ENCODE measurements at places on chromosomes 7 and 10.

DNA sequence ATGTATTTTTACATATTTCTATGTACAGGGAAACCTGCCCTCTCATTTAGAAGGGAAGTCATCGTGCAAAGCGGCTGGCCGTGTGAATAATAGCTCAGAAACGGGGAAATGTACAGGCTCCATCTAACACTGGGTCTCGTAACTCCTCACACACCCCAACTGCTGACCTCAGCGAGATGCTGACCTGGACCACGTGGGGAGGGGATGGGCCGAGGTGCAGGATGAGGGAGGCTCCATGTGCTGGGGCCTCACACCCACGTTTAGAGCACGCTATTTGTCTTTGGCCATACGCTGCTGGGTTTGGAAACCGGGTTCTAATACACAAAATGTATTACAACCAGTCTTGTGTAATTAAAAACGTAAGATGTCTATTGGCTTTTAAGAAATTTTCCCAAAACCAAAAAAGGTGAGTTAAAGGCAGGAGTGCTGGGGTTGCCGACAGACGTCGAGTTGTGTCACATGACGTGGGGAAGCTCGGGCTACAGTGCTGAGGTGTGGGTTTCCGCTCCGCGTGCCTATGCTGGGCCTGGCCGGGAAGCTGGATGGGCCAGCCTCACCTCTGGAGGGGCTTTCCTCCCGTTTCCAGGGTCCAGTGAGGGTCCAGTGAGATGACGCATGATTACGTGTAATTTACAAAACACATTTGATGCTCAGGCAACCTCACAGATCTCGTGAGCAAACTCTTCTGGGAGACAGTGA, 215.6 kb downstream of the DNAJB6 start:
- no peak for DNase-seq

DNA sequence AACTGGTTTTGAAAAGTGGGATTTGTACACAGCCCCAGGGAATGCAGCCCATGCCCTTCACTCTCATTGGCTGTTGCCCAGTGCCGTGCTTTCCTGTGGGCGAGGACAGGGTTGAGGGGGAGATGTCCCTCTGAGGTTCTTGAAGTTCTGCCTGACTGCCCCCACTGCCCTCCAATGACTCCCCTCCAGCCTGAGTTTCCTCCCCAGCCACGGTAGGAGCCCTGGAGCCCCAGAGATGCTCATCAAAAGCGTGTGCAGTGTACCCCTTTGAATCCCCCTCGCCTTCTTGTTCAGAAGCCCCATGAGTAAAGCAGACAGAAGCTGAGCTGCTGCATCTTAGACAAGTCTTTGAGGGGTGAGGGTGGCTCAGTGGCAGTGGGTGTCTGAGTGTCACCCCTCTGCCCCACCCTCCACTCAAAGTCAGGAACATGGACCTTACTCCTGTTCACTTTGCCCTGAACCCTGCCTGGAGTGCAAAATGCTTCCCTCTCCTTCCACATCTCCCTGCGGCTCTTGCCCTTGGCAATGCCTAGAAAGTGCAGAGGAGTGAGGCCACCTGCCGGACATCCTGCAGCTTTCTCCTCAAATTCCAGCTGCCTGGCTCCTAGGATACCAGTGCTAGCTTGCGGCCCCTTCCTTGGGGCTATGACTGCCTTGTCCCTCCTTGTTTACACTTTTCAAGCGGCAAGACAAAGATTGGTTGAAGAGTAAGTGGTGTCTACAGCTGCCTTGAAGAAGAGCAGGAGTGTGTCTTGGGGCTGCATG, 19.9 kb downstream of the FAM241B start:
- no peak for DNase-seq

- DNase-seq, result no peak
Measured at GRCh38 chr10:89343089-89343767, 15.4 kb downstream of the IFIT3 start.

DNA sequence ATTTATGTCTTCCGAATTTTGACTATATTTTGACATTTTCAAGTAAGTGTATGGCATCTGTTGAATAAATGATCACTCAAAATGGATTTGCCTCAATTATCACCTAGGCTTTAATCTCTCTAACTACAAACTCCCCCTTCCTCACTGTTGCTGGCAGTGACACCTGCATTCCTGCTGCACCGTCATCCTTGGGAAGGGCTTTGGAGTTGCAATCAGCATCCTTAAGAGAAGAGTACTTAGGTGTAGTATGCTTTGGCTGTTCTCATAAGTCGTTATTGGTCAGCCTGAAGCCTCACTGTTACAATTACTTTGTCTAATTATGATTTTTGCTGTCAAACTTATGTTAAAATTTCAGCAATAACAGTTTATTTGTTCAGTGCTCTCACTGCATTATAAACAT, 415.0 kb downstream of the NRG3 start:
- DNase-seq, result no peak

- DNase-seq, result no peak
Measured at GRCh38 chr10:79092292-79092896, 23.6 kb downstream of the ZMIZ1 start.

- no peak for DNase-seq
Measured at GRCh38 chr7:124698964-124699363, 66.6 kb downstream of the GPR37 start.

DNA sequence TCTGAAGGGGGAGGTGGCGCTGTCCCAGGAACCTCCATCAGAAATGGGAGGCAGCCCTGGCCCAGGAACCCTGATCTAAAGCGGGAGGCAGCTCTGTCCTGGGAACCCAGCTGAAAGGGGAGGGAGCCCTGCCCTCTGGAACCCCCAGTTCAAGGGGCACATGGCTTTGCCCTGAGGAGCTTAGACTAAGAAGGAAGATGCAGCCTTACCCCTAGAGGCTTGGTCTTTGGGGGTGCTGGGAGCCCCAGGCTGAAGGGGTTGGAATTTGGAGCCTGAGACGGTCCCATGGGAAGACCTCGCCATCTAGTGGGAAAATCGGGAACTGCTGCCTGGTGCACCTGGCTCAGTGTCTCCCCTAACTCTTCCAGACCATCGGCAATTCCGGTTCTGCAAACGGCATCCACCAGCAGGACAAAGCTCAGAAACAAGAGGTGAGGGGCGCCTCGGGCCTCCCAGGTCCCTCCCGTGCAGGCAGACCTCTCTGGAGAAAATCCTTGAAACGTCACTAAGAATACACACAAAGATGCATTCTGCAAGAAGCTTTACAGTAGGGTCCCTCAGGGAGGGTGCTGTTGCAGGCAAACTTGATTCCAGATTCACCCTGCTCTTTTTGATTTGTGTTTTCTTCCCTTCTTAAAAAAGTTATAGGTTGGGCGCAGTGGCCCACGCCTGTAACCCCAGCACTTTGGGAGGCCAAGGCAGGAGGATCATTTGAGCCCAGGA, 52.4 kb upstream of the GTF2IRD1 start:
- peak; percentile 84 for DNase-seq

DNA sequence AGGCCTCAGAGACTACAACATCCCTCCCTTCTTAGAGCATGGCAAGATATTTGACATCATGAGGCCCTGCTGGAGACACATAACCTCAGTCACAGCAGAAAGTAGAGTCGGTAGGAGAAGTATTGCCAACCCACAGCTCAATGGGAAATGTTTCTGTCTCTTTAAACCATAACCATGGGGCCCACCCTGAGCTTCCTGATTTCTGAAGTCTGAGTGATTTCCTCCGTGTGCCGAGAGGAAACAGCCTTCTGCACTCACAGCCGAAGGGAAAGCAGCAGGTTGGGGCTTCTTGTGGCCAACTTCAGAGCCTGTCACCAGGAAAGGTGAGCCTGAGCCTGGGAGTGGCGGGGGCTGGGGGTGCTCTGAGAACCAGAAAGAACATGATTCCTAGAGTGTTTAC, at the start of gene GIMAP1:
Gene GIMAP1, plus strand, starts transcription at position 246 of the 400 bp plus-strand sequence. CDS start 2,435 bp downstream, outside the sequence.
- DNase-seq, result no peak

- DNase-seq, result no peak
Measured at GRCh38 chr10:84176836-84177474, 3.4 kb downstream of the GPR15LG start.

- no peak for DNase-seq
Measured at GRCh38 chr7:127419196-127419595, 26.7 kb upstream of the ZNF800 start.

GRCh38 chr7:137836113-137836509, 10.7 kb downstream of the DGKI start:
- no peak for DNase-seq

- DNase-seq, result no peak
Measured at GRCh38 chr10:73287441-73287840, 35.0 kb upstream of the MRPS16 start.

- no peak for DNase-seq
Measured at GRCh38 chr10:64158551-64158950, 637.4 kb downstream of the REEP3 start.

DNA sequence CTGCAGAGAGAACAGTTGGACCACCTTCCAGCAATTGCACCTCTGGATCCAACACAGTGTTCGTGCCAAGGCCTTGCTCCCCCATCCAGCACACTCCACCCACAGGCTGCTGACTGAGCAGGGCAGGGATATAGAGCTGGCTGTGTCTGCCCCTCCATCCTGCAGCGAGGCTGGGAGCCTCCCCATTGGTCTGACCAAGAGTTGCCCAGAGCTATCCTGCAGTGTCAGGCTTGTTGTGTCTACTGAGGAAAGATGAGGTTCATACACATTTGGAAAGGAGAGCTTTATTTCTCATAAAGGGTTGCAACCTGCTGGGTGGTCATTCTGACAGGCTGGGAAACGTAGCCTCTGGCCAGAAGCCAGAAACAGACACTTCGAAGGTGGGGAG, 27.1 kb downstream of the PRF1 start:
- no peak for DNase-seq

- no peak for DNase-seq
Measured at GRCh38 chr7:42152329-42153205, 84.4 kb downstream of the GLI3 start.

DNA sequence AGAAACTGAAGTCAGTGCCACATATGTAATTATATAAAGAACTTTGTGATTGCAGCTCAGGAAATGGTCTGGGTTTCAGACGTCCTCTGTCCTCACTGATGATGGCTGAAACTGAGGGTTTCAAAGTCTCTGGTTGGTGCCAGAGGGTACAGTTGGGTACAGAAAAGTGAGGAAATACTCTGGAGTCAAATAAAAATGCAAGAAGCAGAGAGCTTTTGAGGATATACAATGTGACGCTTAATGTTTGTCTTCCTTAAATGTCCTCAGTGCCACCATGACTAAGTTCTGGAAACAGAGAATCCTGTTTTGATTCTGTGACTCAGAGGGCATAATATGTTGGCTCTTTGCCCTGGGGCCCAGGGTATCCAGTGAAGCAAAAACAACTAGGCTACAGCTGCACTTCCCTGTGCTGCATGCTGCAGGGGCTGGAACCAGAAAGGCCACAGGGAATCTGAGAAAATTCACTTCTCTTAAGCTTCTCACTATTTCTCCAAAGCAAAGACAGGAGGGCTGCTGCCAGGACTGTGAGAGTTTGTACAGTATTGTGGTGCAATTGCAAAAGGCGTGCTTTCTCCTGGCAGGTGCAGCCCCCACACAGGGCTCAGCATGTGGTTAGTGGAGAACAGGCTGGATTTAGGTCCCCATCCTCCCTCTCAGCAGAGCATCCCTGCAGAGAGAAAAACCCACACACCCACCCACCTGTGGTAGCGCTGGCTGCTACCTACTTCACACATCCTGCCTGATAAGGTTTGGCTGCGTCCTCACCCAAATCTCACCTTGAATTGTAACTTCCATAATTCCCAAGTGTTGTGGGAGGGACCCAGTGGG, 169.5 kb upstream of the SVIL start:
- DNase-seq, result no peak

DNA sequence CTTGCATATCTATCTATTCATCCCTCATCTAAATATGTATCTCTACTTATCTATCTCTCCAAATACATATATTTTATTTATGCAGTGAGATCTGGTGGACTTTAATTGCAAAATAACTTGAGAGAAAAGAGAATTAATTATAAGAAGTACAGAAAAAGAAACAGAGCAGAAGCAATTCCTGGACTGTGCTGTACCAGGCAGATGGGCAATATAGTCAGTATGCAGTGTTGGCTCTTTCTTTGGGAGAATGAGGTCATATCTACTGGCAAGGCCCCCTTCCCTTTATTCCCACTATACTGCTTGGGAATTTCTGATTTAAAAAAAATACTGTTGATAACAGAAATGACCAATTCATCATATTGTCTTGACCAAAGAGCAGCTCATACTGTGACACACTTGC, 49.0 kb upstream of the TOMM7 start:
- DNase-seq, result no peak

DNA sequence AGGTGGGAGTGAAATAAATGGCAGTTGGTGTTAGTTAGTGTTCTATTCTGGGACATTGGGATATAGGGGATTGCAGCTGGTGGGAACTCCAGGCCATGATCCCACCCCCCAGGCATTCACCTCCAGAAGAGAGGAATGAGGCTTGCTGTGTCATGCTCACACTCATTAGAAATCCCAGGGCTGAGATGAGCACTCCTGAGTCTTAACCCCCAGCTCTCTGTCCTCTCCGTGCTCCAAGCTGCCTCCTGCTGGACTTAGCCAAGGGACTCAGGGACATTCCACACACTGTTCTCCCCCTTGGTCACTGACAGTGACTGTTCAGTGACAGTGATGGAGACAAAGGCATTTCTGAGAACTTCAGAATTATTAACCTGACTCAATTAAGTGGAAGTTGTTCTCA, 21.5 kb downstream of the CYP26A1 start:
- DNase-seq, result no peak

DNA sequence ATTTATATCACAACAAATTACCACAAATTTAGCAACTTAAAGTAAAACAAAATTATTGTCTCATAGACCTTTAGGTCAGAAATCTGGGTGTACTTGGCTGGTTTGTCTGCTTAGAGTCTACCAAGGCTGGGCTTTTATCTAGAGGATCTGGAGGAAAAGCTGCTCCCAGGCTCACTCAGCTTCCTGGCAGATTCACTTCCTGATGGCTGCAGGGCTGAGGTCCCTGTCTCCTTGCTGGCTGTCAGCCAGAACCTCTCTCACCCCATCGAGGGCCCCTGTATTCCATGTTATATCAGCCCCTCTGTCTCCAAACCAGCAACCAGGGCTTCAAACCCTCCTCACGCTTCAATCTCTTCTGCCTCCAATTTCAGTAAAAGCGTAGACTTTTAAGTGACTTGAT, 734.9 kb downstream of the NRG3 start:
- no peak for DNase-seq

DNA sequence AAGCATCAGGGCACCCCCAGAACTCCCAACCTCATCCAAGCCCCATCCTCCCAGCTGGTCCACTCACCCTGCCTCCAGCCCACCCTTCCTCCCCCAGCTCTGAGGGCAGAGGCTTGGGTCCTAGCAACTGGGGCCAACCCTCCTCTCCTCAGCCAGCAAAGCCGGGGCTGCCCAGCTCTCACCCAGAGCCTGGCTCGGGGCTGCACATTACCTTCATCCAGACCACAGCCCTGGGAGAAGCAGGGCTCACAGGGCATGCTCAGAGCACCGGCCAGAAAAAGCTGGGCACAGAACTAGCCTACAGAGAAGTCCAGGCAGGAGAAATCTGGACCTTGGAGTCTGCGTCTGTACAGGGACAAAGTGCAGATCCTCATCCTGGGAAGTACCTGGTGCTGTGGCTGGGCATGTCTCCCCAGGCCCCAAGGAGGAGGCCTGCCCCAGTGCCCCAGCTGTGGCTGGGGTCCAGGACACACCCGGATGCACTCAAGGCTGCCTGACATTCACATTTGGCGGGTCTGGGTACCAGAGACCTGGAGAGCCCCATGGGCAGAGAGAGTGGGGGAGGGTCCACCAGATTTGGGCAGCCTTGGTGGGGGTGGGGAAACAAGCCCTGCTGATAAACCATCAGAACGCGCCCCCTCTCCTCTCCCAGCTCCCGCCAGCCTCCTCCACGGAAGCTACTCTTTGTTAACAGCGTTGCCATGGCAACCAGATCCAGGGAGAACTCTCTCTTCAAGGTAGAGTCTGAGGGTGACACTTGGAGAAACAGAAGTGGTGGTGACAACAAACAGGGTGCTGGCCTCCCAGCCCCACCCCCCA, 5.1 kb downstream of the RASGEF1A start:
- peak; percentile 54 for DNase-seq

GRCh38 chr7:87128861-87129267, 23.4 kb upstream of the DMTF1 start:
- DNase-seq, result peak; percentile 36
